Small intestine (tissue), 16 donors: ENCODE measurements at places on chromosomes 12 and 14.

GRCh38 chr14:29092121-29092520 lies 325.5 kb downstream of the FOXG1 start:
- H3K4me3 ChIP-seq, result no peak overlapping the region
- H3K36me3 ChIP-seq, result no peaks in the 10 kb centered on the region

DNA sequence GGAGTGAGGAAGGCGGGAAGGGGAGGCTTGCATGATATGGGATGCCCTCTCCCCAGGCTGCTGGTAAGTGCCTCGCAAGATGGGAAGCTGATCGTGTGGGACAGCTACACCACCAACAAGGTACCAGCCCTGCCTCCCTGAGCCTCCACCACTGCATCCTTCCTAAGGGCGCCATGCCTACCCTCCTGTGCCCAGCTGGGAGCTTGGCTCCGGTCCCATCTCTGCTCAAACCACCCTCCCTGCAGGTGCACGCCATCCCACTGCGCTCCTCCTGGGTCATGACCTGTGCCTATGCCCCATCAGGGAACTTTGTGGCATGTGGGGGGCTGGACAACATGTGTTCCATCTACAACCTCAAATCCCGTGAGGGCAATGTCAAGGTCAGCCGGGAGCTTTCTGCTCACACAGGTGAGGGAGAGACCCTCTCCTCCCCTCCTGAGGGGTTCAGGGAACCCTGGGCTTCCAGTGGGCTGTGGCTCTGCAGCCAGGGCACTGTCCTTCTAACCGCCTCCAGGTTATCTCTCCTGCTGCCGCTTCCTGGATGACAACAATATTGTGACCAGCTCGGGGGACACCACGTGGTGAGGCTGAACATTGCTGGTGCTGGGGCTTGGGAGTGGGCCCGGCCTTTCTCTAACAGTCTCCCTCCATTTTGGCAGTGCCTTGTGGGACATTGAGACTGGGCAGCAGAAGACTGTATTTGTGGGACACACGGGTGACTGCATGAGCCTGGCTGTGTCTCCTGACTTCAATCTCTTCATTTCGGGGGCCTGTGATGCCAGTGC lies 2.6 kb downstream of the GNB3 start:
- no peaks in the 10 kb centered on the region for H3K36me3 ChIP-seq
- no peak overlapping the region for H3K4me3 ChIP-seq
- no peak for DNase-seq

- no peak overlapping the region for H3K4me3 ChIP-seq
- no peak for DNase-seq
- H3K27me3 ChIP-seq, result no peaks in the 10 kb centered on the region
- no peak overlapping the region for H3K27ac ChIP-seq
Measured at GRCh38 chr14:33009673-33010072, 71.0 kb downstream of the NPAS3 start.

DNA sequence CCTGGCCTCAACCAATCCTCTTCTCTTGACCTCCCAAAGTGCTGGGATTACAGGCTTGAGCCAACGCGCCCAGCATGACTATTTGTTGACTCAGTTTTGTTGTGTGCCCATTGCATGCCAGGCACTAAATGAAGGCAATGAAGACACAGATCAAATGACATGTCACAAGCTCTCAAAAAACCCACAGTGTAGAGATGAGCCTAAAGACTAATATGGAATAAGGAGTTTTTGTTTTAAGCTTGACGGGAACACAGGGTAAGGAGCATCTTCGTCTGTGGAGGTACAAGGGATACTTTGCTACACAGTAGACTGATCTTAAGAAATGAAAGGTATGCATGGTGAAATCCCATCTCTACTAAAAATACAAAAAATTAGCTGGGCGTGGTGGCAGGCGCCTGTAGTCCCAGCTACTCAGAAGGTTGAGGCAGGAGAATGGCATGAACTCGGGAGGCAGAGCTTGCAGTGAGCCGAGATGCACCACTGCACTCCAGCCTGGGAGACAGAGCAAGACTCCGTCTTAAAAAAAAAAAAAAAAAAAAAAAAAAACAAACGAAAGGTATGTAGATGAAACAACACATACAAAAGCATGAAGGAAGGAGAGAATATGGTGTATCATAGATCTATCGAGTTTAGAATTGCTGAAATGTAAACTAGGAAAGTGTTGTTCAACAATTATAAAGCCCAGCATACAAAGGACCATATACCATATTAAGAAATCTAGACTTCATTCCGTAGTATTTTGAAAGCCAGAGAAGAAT lies 122.1 kb upstream of the PTPRB start:
- H3K36me3 ChIP-seq, result no peaks in the 10 kb centered on the region
- H3K27ac ChIP-seq, result no peak overlapping the region
- H3K27me3 ChIP-seq, result no peaks in the 10 kb centered on the region
- no peak for DNase-seq
- no peaks in the 10 kb centered on the region for H3K4me1 ChIP-seq
- H3K4me3 ChIP-seq, result no peak overlapping the region
